Activated T-helper 1 cell treated with anti-CD3 and anti-CD28 coated beads, Interleukin-2, amount 50 U/mL, for 16 hours (primary cell): ENCODE measurements at places on chromosomes 2 and 18.

DNA sequence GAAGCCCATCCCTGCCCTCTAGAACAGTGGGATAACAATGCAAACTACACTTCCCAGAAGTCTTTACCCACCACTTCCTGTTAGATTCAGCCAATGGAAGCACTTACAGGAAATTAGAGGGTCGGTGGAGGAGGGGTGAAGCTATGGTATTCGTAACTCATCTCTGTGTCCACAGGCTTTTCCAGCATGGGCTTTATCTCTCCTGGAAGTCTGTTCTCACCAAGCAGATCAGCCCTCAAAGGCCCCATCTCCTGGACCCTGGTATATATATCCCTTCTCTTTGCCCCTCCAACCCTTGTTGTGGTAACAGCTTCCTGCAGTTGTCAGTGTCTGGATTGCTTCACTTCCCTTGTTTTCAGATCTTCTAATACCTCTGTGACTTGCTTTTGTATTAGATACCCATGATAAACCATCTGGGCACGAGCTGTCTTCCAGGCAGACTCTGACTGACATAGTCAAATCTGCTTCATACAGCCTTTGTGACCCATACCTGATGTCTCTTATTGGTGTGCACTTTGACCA lies 475.0 kb upstream of the POU3F3 start:
- DNase-seq = no peak

GRCh38 chr2:85414761-85415553 lies 3.6 kb upstream of the SH2D6 start:
- no peak for DNase-seq

- DNase-seq = no peak
Measured at GRCh38 chr18:55380589-55380988, 207.4 kb downstream of the TCF4 start.

- no peak for DNase-seq
Measured at GRCh38 chr2:205188239-205189138, 493.8 kb upstream of the NRP2 start.

GRCh38 chr2:26324903-26325302 lies 21.0 kb upstream of the SELENOI start:
- no peak for DNase-seq

GRCh38 chr18:7657050-7657449 lies 89.9 kb downstream of the PTPRM start:
- no peak for DNase-seq

- no peak for DNase-seq
Measured at GRCh38 chr2:45610281-45611019, 617 bp downstream of the SRBD1 start.

GRCh38 chr2:37349231-37349860 lies 4.9 kb downstream of the QPCT start:
- no peak for DNase-seq

- no peak for DNase-seq
Measured at GRCh38 chr18:32530947-32531651, 60.4 kb upstream of the GAREM1 start.

DNA sequence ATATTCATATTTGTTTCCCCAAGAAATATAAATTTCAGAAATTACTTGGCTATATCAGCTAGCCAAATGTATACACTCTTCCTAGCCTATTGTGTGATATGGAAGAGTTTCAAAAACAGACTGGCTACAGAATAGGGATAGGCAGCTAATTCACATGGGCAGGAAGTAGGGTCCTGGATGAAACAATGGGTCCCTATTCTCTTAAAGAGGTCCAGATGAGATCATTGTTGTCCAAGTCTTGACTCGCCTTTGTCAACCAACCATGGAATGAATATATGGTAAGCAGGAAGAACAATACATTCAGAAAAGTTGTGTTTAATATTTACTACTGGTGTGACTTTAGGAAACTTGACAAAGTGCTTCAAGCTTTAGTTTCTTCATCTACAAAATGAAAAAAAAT lies 319.9 kb downstream of the NBAS start:
- no peak for DNase-seq

DNA sequence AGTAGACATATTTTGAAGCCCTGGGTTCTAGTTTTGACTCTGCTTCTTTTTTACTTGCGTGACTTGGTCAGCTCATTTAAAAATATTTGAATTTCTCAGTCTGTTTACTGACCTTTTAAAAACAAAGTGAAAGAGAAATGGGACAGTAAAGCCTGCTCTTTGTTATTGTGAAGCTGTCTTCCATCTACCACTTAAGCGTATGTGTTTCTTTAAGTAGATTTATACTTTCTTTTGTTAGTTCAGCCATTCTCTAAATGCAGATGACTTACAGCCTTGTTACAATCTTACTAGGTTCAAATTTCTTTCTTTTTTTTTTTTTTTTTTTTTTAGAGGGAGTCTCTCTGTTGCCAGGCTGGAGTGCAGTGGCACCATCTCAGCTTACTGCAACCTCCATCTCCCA lies 79.5 kb downstream of the UBR3 start:
- no peak for DNase-seq

DNA sequence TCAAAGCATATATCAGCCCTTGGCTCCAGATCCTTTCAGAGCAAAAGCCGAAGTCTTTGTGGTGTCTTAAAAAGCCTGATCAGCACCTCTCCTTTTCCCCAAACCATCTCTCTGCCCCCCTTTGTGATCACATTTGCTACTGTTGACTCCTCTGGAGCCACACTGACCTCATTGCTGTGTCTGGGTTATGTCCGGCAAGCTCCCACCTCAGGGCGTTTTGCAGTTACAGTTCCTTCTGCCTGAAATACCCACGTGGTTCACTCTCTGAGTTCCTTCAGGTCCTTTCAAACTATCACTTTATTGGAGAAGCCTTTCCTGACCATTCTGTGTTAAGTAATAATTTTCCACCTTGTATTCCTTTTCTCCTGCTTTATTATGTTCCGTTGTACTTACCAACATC lies 11.8 kb downstream of the C2orf69 start:
- no peak for DNase-seq

GRCh38 chr2:50402654-50402960 lies 629.3 kb downstream of the NRXN1 start:
- DNase-seq = no peak

DNA sequence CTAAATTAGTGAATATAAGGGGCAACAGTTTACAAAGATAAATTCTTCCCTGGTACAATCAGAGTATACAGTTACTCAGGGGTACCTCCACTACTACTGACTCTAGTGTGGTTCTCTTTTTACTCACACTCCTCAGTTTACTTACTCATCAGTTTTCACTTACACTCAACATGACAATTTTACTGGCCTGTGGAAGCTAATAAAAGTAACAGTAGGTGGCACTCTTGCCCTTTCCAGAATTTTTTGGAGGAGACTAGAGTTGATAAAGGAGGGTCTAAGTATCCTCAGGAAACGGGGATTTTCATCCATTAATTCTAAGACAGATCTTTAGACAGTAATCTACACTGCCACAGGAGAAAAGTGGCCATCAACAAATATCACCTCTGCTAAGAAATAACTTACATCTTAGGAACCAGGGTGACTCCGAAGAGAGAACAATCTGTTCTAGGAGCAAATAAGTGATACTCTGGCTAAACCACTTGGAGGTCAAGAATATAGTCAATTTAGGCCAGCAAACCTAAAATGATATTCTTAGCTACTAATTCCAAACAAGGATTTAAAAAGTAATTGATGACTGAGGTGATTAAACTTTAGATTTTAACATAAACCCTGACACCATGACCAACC lies 61.3 kb downstream of the ATL2 start:
- DNase-seq = no peak

GRCh38 chr2:43824951-43825493 lies 13.6 kb downstream of the ABCG5 start:
- no peak for DNase-seq

GRCh38 chr2:160075171-160075570 lies 12.8 kb upstream of the PLA2R1 start:
- DNase-seq = no peak

- no peak for DNase-seq
Measured at GRCh38 chr2:59589881-59590280, 963.6 kb downstream of the BCL11A start.

DNA sequence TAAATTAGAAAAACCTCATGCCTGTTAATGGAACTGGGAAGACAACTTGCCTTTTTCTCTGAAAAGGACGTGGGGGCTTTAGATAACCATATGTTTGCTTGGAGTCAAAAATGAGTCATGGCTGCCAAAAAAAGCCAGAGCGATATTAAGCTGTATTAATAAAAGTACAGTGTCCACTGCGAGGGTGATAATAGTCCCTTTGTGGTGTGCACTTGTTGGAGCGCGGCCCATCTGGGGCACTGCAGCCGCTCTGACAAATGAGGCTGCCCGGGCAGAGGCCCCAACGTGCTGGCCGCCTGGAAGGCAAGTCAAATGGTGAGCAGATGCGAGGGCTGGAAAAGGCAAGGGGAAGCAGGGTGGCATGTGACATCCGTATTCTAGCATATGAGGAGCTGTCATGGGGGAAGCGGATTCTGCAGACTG lies 103.3 kb upstream of the NCK2 start:
- DNase-seq = no peak

DNA sequence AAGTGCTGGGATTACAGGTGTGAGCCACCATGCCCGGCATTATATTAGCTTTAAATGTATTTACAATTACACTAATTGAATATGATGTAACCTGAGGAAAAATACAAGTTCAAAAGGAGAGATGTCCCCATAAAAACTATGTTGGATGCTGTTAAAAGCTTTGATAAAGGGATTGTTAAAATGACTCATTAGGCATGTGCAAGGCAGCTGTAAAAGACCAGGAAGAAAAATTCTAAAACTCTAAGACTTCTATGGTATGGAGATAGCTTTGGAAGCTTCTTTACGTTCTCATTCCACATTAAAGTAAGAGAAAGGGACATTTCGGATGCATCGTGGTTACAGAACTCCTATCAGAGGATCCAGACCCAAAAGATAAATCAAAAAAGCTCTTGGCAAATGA lies 50.3 kb downstream of the CYB5A start:
- DNase-seq = no peak

- DNase-seq = no peak
Measured at GRCh38 chr2:10234409-10235094, 68.2 kb upstream of the HPCAL1 start.

- no peak for DNase-seq
Measured at GRCh38 chr2:193808877-193809276, 1614.1 kb upstream of the TMEFF2 start.

- no peak for DNase-seq
Measured at GRCh38 chr18:42778024-42778423, 337.5 kb downstream of the RIT2 start.

- no peak for DNase-seq
Measured at GRCh38 chr2:54275541-54275940, 19.5 kb upstream of the TSPYL6 start.

- no peak for DNase-seq
Measured at GRCh38 chr2:33535421-33535820, 59.0 kb downstream of the RASGRP3 start.

DNA sequence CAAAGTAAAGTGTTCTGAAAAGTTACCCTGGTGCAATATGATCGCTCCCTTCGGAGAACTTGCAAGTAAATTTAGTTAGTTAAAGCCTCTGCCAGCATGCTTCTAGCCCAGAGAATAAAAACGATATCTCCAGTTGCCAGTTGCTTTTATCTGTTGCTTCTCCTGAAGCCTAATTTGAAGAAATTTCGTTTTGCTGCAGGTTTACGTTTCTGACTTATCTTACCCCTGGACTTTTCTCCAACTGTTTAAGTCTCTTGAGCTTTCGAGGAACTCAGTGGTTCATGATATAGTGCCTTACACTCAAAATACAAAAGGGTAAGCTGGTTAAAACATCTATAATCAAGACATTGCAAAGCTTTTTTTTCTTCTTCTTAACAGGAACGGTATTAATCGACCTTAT lies 131.1 kb downstream of the FAM161A start:
- no peak for DNase-seq

- DNase-seq = no peak
Measured at GRCh38 chr2:40760071-40760666, 308.3 kb upstream of the SLC8A1 start.

GRCh38 chr2:151729837-151730236 lies 4.4 kb downstream of the NEB start:
- DNase-seq = no peak

DNA sequence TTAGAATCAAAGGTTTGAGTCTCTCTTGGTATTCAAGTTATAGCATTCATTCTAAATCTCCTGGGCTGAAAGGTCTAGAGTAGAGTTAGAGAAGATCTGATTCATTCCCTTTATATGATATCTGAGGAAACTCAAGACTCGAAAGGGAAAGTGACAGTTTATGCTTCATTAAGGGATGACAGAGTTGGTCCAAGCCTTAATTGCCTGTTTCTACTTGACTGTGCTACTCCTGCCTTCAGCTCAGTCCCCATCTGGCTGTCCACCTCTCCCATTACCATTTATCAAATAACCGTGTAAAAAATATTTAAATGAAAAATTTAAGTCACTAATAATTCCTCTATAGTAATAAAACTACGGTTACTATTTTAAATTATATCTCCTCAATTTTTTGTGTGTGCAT lies 537.1 kb upstream of the MEX3C start:
- DNase-seq = no peak

DNA sequence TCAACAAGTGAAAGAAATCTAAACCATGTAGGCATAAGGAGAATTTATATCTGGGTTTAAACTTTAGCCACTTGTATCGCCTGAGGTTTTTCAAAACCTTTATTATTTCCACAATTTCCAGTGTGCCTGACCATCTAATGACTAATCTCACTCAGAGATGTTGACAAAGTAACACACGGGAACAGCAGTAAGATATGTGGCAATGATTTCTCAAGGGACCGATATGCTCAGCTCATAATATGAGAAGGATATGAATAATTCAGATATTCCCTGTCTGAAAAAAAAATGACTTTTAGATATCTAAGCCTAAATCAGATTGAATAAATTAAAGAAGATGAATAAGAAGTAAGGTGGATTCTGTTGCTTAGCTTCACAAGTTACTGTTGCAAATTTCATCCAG lies 43.5 kb downstream of the TMEM163 start:
- no peak for DNase-seq

DNA sequence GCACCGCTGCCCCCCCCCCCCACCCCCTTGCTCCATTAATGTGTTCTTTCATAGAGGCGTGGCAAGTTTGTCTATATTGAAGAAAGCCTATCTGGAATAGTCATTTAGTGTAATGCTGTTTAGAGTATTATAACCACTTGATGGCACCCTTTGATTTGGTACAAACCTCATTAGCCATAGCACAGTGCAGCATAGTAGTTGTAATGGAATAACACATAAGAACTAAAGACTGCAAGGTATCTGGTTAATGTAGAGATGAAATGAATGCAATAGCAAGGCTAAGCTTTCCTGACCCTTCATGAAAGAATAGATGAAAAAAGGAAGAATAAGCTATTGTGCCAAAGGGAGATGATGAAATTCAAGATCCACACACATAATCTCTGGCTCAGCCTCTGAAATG lies 81.9 kb downstream of the EHBP1 start:
- DNase-seq = no peak
